ENCODE measurements at places on chromosomes 7 and 10. TPM values are rescaled to one million over a fixed set of nuclear protein-coding genes. Genes with fewer than 3 reads are reported as not detected.

The OR2A5 gene
- total RNA-seq = under 0.01 TPM

The CC2D2B gene
- total RNA-seq = not detected

DNA sequence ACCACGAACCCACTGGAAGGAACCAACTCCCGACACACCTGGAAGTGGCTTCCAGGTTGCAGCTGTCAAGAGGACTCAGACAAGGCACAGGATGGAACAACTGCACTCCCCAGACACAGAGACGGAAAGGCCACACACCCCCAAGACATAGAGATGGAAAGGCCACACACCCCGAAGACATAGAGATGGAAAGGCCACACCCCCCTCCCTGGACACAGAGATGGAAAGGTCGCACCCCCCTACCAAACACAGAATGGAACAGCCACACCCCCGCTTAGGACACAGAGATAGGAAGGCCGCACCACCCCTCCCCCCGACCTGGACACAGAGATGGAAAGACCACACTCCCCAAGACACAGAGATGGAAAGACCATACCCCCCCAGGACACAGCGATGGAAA, 7.6 kb downstream of the ZNF511 start:
- no peak for DNase-seq

DNA sequence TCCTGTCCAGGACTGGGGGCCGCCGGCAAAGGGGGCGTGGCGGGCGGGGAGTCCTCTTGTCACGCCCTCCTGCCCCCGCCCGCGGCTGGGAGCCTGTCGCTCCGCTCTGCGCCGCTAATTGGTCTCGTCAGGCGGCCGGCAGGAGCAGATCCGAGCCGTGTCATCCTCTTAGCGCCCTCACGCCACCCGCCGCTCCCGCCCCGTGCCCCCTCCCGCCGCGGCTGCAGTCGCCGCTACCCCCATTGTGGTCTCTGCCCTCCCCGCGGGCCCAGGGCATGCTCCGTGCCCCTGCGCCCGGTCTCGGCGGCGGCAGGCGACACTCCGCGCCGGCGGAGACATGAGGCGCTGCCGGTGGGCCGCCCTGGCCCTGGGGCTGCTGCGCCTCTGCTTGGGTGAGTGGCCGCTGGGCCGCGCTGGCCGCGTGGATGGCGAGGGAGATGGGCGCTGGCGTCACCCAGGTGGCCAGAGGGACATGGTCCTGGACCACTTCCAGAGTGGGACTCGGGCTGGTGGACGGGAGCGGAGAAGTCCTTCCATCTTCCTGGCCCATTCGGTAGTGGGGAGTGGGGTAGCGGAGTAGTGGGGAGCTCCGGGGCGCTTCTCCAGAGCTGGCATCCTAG, at the start of gene CDHR1:
TSS of gene CDHR1 (plus strand) at position 114 of the 620 bp plus-strand sequence. CDS start at position 338, 224 bp downstream.
- no peak for DNase-seq

DNA sequence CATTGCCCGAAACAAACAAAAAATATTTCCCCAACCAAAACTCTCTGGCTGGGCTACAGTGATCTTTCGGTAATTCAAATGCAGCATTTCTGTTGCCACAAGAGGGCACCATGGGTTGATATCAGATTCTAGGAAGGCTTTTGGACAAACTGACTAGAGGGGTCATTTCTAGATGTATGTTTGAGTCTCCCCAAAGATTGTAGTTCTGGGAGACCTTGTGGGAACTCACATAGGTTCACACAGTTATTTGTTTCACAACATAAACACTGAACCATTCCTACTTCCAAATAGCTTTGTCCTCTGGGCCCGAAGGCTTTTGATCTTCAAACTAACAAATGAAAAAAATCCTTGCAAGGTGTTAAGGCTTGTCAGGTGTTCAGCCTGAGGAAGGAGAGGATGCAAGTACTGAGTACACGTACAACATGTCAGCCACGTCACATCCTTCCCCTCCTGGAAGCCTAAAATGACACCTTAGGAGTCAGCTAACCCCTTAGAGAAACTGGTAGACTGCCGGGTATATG, 37.0 kb upstream of the IL15RA start:
- peak; percentile 66 for DNase-seq

DNA sequence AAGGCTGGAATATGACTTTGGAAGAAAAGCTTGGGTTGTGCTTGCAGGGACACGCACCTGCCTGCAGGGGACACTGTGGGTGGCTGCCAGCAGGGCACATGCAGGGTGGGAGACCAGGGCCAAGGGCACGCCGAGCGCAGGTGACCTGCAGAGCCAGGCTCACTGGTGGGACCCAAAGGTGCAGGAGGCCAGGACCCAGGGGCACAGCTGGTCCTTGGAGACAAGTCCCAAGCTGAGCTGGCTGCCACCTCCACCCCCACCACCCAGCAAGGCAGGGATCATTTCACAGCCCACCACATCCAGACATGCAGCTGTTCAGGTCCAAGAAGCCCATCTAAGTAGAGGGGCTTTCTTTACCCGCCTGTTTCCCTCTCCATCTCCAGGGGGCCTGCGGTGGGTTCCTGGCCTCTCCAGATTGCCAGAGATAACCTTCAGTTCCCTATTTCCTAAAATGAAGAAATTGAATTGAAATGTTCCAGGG, 13.8 kb upstream of the CLIP2 start:
- peak; percentile 75 for DNase-seq

DNA sequence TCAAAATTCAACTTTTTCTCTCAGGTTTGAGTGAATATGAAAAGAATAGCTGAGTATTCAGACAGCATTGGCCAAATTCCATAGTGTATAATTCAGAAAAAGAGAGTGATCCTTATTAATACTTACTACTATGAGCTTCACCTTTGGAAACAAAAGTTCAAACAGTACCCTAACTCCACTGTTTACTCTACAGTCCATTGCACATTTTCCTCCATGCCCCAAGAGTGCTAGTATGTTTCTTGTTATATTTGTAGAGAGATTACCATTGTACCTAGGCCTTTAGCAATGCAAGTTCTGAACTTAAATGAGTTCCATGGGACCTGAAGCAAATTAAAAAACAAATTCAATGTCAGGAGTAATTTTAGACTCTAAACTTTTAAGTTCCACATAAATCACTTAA, 48.1 kb downstream of the MAGI2 start:
- DNase-seq = no peak
